ENCODE measurements at places on chromosomes 3 and 15.

DNA sequence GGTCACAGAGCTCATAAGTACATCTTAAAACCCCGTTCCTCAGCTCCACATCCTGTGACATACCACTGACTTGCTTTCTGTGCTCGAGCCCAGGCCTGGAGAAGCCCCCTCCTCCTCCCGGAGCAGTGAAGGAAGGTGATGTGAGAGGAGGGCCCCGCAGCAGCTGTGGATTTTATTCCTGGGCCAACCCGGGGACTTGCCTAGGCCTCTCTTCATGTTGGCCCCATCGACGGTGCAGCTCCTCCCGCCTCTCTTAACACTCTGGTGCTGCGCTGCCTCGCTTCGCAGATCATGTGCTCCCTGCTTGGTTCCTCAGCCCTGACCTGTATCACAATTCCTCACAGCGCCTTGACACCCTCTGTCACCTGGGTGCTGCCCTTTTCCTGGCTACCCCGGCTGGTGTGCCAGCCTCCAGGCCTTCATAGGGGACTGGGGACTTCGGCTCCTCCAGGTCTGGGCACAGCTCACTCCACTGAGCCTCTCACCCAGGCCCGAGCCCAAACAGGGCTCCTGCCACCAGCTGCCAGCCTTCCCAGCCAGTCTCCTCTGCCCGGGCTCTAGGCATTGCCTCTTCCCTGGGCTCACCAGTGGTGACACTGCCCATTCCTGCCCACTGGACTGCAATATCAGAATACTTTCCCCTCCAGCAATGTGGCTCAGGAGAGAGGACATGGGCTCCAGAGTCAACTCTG lies 21.5 kb downstream of the MAGEF1 start:
- DNase-seq: no peak

GRCh38 chr3:154089421-154090420 lies 31.5 kb upstream of the ARHGEF26 start:
- no peak for DNase-seq

GRCh38 chr3:146505516-146505915 lies 36.2 kb upstream of the PLSCR2 start:
- DNase-seq: no peak

GRCh38 chr15:79582650-79583049 lies 150.5 kb downstream of the MINAR1 start:
- no peak for DNase-seq

- no peak for DNase-seq
These were observed 209.6 kb upstream of the PLSCR5 start for GRCh38 chr3:146814601-146815315.

DNA sequence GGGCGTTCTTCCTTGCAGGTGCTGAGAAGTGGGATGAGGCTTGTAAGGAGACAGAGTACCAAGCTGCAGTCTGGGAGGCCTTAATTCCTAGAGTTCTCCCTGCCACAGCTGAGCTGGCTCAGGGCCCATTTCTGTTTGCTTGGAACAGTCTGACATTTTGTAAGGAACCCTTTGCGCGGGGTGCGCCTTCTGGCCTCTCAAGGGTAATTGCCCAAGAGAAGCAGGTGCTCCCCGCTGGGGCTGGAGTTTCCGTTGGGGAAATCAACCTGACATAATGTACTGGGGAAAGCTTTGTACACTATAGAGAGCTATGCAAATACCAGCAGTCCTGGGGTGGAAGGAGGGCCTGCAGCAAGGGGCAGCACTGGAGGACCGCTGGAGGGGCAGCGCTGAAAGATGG lies 83.6 kb downstream of the HMG20A start:
- DNase-seq: no peak

DNA sequence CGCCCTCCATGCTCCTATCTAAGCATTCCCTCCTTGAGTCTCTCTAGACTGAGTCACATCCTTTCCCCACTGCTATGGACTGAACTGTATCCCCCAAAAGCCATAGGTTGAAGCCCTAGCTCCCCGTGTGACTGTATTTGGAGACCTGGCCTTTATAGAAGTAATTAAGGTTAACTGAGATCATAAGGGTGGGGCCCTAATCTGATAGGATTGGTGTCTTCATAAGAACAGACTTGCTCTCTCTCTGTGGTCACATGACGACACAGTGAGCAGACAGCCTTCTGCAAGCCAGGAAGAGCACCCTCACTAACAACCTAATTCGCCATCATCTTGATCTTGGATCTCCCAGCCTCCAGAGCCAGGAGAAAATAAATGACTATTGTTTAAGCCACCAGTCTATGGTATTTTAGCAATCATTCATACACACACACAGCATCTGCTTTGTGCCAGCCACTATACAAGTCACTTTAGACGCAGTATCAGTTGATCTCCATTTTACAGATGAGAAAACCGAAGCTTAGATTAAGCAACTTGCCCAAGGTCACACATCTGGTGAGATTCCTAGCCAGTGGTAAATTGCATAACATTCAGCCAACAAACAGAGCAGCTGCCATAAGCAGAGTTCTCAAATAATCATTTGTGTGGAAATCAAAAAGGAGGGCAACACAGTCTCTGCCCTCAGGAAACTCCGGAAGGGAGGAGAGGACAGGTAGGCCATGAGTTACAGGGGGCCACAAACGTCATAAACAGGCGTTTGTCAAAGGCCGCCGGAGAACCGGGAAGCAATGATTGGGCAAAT lies 66.3 kb upstream of the HES1 start:
- no peak for DNase-seq

DNA sequence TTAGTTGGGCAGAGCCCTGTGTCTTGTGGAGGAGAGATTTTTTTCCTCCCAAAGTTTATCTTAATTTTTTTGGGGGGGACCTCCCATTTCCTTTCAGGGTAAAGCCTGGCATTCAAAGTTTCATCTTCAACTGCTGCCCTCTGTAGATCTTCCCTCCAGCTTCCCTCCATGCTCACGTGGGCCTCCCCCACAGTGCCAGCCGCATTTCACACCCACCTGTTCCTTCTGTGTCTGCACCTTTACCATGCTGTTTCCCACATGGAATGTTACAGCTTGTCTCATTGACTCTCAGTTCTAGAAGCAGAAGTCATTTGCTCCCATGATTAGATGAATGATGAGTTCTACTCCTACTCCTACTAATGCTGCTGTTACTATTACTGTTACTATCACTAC lies 6.5 kb downstream of the CELF6 start:
- no peak for DNase-seq

DNA sequence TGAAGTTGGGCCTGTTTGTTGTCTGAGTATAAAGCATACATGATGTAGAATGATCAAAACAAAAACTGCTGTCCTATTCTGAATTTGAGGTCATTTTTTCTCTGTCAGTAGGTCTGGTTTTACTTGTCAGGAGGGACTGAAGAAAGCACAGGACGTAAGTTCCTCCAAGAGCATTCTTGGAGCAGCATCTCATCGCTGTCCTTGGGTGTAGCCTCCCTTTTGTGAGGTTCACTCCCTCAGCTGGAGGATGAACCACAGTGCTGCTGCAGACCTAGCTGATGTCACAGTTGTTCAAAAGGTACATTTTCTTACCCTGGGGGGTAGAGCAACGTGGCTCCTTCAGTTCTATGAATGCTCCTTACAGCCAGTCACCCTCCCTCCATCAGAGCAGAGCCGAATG lies 490.0 kb upstream of the TBL1XR1 start:
- DNase-seq: no peak

GRCh38 chr3:71225002-71225684 lies 358.4 kb downstream of the FOXP1 start:
- DNase-seq: no peak

DNA sequence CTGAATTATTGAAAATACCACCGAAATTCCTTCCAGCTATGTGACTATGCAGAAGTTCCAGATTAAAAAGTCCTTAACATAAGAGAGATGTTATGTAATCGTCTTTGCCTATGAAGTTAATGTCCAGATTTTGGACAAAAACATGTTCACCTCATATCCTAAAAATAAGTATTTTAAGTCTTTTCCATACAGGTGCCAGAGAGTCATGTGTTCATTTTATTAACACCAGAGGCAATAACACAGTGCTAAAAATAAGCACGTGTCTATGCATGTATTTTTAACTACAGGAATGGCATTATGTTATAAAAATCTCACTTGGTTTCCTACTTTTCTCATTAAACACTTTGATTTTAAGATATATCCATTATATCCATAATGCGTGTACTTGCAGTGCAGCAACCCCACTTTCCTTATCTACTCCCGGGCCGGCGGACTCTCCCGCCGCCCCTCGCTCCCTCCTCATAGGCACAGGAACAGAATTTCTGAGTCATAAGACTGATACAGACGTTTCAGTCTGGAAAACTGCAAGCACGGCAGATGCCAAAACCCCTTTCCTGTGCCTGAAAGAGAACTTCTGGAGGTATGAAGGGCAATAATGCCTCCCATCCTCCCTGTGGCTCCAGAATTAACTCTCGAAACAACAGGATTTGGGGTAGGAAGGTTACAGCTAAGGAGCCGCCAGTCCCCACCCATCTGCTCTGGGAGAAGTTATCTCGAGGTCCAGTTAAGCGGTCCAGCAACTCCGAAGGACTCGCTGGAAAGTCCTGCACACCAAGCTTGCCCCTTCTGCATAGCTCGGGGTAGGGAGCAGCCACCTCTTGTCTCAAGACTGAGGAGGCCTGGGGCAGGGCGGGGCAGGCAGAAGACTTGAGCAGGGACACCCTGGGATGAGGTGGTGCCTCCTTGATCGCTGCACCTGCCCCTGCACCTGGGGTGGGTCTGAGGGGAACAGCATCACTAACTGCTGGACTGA lies 22.3 kb upstream of the PSTPIP1 start:
- DNase-seq: no peak

GRCh38 chr3:184261270-184261853 lies at the start of gene CAMK2N2:
CAMK2N2 (minus strand) TSS chr3:184261553; CDS start chr3:184261285, 268 bp downstream.
- DNase-seq: peak; percentile 73
